ENCODE measurements at places on chromosomes 6 and 20.

DNA sequence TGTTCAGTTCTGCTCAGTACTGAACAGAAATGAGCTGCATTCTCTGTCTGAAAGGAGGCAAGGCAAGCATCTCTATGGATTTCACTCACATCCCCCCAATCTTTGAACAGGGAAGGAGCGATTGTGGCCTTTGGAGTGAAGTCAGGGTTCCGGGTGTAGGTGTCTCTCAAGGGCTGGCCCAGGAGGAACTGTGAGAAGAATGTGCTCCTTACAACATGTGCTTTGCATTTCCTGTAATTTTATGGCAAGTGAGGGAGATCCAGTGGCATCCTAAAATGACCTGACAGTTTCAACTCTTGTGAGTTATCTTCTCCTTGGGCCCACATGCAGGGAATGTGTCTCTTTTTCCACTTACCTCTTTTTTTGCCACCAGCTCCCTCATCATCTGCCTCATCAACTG is 63.0 kb upstream of the RIN2 start:
- no peak for DNase-seq

- no peak for DNase-seq
Measured at GRCh38 chr20:13260650-13261279, 39.7 kb downstream of the ISM1 start.

- no peak for DNase-seq
Measured at GRCh38 chr6:110345025-110345424, 13.1 kb downstream of the METTL24 start.

- DNase-seq: no peak
Measured at GRCh38 chr20:4488407-4489339, 233.0 kb upstream of the PRND start.

DNA sequence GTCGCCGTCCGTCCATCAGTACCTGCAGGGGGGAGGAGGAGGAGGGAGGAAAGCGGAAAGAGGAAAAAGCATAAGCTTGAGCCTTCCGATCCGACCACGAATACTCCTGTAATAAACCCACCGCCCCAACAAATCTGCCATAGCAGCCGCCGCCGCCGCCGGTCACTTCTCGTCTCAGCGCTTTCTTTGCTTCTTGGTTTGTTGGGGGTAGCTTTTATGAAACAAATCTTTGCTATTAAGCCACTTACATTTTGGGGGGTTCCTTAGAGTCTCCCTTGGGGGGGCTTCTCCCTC is 277 bp downstream of the ADGRB3 start:
- DNase-seq: no peak

GRCh38 chr6:143112837-143113236 is 52.1 kb downstream of the AIG1 start:
- no peak for DNase-seq

DNA sequence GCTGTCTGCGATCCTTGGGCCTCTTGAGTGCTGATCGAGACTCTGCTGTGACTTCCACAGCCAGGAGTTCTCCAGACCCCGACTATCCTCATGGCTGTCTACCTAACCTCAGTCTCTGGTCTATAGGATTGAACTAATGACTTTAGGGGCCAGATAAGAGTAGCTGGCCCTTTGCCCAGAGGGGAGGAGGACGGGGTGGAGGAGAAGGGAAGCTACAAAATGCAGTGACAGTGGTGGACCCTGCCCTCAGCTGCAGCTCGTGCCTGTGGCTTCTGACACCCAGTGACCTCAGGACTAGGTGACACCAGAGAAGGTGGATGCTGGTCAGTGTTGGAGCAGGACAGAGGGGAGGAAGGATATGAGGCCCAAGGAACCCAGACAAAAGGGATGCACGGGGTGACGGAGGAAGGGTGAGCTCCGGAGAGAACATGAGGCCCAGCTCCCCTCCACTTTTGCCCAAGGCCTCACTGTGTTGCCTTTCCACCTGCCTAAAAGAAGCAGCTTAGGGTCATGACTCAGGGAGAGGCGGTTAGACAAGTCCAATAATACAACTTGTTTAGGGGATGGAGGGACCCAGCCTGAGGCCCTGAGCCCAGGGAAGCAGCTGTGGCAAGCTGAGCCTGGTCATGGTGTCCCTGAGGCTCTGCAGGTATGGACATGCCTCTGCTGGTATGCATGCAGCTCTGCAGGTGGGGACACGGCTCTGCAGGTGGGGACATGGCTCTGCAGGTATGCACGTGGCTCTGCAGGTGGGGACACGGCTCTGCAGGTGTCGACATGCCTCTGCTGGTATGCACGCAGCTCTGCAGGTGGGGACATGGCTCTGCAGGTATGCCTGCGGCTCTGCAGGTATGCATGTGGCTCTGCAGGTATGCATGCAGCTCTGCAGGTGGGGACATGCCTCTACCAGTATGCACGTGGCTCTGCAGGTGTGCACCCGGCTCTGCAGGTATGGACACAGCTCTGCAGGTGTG is 67.7 kb downstream of the SYNJ2 start:
- no peak for DNase-seq

DNA sequence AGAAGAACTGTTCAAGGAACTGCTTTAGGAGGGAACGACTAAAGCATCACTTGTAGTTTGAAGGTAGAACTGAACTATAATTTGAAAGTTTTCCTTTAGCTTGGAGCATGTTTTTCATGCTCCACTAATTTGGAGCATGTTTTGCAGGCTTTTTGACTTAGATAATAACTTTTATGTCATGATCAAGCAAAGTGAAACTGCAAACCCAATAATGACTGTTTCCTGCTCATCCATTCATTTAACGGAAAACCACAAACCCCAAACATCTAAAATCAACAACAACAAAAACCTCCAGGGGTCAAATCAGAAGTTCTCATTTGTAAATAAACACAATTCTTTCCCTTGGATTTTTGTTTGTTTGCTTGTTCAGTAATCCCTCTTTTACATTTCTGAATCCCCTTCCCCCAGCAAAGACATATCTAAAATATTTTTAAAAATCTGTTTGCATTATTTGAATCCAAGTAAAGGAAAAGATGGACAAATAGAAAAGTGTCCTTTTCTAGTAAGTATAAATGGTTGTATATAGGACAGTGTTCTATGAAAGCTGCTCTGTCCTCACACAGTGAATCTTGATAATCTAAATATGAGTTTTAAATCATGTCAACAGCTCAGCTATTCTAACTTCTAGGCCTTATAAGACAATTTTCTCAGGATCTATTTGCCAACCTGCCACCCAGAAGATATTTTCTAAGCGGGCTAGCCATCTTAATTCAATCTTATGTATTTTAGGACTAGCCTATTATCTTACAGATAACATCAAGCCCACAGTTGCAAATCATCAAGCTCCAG is 2.6 kb downstream of the SIM1 start:
- DNase-seq: no peak

DNA sequence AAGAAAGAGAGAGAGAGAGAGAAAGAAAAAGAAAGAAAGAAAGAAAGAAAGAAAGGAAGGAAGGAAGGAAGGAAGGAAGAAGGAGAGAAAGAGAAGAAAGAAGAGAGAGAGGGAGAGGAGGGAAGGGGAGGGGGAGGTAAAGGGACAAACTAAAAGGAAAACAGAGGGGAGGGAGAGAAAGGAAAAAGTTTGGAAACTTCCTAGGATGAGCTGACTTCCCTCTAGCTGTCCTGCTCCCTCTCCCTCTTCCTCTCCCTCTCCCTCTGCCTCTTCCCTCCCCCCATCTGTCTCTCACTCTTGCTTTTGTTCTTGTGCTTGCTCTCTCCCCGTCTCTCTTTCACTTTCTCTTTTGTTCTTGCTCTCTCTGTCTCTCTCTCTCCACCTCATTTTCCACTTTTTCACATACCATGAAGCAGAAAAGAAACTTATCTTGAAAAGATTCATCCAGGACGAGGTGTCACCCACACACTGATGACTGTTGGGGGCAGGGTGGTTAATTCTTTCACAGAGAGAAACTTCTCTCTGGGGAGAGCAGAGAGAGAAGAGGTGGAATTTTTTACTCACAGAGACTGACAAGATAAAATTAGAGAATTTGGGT is 56.4 kb upstream of the DUSP22 start:
- DNase-seq: no peak
